ENCODE measurements at places on chromosomes 11 and 22. TPM values are rescaled to one million over a fixed set of nuclear protein-coding genes. Genes with fewer than 3 reads are reported as not detected.
A peak's percentile ranks its signal among the peaks of the same experiment; 100 is the strongest.

DNA sequence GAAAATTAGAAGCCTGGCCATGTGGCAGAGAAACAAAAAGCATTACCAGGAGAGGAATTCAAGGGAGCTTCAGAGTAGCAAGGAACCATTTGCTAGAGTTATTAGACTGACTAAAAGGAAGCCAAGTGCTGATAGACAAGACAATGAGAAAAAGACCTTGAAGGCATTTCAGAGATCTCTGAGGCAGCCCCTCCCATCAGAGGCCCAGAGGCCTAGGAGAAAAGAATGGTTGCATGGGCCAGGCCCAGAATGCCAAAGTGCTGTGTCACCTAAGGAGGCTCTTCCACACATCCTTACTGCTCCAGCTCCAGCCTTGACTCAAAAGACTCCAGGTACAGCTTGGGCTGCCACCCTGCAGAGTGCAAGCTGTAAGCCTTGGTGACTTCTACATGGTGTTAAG is 61.8 kb upstream of the POU2AF2 start:
- DNase-seq: no peak

- no peak for DNase-seq
Observed at GRCh38 chr11:35241083-35241482, 102.1 kb downstream of the CD44 start.

TPBGL gene
- 0.08 TPM for polyA plus RNA-seq

DNA sequence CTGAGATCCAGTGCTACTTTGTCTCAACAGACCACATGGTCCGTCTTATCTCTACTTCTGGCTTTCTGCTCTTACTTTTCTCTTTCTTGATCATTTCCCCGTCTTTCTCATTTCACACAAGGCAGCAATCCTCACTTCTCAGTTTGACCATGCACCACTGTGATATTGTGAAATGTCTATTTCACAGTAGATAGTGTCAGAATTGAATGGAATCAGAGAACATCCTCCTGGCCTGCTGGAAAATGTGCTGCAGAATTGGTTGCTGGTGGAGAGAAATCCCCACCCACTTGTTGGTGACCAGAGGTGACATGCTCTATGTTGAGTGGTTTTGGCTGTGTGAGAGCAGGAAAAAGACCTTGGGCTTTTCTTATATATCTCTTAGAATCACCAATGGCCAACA is 57.8 kb upstream of the RCN1 start:
- no peak for DNase-seq

DNA sequence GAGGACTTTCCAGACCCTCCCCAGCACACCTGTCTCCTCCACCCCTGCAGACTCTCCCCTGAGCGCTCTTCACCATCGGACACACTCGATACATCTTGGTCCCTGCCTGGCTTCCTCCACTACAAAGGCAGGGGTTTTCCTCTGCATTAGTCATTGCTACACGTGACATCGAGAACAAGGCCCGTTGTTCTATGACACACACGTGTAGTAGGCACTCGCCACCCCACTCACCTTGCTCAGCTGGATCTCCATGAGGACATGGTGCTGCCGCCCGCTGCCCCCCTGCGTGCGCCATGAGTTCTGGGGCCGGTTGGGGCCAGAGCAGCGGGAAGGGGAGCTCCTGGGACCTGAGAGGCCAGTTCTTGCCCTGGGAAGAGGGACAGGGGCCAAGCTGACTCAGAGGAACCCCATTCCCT is 16.7 kb downstream of the ATG2A start:
- no peak for DNase-seq

DNA sequence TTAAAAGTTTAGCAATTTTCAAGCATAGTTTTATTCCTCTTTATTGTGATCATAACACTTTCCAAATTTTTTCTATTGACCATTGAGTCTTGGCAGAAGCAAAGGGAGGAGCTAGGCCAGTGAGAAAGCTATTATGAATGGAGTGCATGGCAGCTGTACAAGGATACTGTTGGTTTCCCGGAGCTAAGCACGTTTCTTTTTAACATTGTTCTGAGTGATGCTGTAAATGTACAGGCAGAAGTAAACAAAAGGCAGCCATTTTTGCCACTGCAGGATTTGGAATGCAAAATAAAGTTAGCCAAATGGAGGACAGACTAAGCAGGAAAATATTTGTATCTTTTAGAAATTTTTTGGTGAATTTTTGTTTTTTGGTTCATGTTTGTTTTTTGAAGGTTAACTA is 16.2 kb downstream of the CBL start:
- DNase-seq: peak; percentile 63

DNA sequence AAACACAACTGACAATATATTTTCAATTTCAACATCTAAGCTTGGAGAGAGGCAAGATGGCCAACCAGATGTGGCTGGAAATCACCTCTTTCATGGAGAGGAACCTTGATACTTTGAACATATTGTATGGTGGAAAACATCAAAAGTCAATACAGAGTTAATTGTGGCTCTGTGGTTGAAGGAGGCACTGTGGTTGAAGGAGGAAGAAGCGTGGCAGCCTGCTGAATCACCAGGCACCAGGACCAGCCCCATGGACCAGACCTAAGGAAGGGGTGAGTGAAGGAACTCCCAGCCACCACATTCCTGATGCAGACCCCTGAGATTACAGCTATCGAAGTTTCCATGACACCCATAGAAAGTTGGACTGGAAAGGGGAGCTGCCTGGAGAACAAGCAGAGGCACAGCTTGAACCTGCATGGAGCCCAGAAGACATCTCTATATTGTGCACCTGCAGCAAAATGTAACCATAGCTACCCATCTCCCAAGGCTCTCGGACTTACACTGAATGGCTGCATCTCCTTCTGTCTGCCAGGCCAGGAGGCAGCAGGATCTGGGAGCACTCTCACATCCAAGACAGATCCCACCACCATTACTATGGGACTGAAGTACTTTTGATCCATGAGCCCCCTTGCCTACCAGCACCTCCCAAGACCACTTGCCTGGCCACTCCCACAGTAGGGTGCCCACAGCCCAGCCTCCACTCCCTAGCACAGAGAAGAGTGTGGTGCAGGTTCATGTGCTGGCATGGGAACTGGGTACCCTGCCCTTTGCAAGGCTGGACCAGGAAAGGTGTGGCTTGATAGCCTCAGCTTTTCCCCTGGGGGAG is 79.8 kb upstream of the SC5D start:
- DNase-seq: no peak

DNA sequence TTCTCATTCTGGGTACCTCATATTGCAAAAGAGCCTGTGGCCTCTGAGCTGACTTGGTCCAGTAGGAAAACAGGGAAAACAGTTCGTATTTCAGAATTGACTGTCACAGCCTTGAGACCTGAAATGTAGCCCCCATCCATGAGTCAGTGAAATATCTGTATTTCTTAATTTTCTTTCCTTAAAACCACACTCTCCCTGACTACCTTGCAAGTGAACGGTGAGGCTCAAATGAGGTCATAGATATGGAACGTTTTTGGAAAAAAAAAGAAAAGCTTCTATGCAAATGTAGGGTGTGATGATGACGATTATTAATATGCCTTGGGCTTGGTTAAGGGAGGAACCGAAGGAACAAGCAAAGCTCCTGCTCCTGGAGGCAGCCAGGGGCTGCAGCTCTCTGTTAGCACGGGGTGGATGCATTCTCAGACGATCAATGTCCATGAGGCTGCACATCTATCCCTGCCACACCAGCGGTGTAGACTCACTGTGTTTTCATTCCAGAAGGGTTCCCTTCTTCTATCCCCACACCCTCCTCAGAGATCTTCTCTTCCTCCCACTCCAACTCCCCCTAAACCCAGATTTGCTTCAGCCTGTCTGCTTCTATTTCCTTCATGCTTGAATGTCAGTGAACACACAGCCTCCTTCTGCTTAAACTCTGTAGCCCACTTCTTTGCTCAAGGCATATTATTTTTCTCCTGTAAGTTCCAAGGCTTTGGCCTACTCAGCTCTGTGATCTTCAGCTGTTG is 29.2 kb upstream of the SCN3B start:
- no peak for DNase-seq

GRCh38 chr11:110089617-110090282 is 3.4 kb upstream of the ZC3H12C start:
- no peak for DNase-seq

ZC3H7B gene
- 35.8 TPM for polyA plus RNA-seq

GRCh38 chr11:69484427-69485259 is 3.2 kb downstream of the LINC01488 start:
- DNase-seq: no peak

- DNase-seq: no peak
Observed at GRCh38 chr11:62150887-62151736, 27.3 kb downstream of the INCENP start.

DNA sequence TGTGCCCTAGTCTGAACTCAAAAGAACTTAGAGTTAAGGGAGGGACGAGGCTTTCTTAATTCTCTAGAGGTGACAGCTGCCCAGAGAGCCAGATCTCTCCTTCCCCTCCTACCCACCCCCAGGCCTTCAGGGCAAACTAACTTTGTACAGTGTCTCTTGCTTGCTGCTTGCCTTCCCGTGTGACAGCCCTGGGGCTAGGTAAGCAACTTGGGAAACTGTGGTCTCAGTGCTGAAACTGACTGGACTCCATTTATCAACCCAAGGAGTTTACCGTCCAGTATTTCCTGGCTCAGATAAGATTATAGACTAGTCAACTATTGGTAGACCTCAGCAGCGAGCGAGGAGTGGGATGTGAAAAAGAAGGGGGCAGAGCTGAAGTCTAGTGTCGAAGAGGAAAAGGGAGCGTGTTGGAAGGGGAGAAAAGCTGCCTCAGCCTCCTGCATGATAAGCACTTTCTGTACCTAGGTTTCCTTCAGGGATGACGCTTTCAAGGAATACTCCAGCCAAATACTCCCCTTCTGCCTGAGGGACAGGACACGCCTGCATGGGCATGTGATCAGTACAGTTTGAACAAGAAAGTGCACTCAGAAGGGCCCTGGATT is 43.3 kb upstream of the WEE1 start:
- no peak for DNase-seq

DMC1 gene
- polyA plus RNA-seq: 6.8 TPM

MYRF gene
- polyA plus RNA-seq: 1.3 TPM

GRCh38 chr11:10725114-10725906 is 25.7 kb upstream of the CTR9 start:
- DNase-seq: no peak

LMO1 gene
- polyA plus RNA-seq: 5.5 TPM

MRGPRX3 gene
- not detected for polyA plus RNA-seq

FUT4 gene
- polyA plus RNA-seq: 5.6 TPM

DNA sequence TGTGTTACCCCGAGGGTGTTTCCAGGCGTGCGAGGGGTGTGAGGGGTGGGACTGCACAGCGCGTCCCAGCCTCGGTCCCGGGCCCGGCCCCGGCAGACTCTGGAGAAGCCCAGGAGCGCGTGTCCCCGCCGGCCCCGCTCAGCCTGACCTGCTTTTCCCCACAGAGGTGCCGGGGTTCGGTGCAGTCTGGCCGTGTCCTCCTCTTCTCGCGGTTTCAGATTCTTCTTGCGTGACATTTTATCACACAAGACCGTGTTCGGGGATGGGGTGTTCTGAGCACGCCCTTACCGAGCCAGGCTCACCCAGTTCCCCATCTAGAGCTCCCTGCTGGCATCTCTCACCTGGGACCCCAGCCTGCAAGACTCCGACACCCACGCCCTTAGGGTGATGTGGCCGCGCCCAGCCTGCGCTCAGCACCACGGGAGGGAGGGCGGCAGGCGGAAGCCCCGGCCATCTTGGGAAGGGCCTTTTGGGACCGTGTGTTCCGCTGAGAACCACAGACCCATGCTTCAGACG is 775.6 kb downstream of the BRD1 start:
- no peak for DNase-seq

DNA sequence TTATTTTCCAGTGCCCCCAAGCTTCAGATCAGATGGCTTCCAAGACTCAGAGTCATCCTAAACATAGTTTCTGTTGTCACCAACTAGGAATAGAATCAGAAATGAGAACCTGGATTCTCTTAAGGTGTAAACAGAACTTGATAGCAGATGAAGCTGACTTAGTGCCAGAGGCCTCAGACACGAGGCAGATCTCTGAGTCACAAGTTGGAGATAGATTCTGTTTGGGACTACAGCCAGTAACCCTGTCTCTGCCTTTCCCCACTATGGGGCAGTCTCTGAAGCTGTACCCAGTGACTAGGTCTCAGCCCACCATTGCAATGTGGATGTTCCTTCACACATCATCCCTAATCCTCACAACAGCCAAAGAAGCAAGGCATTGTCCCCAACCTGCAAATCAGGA is 25.4 kb downstream of the NEU3 start:
- peak; percentile 9 for DNase-seq

SLC22A8 gene
- not detected for polyA plus RNA-seq

PRSS23 gene
- polyA plus RNA-seq: 18.8 TPM

SREBF2 gene
- 102 TPM for polyA plus RNA-seq

- DNase-seq: no peak
Observed at GRCh38 chr11:79189601-79190000, 251.2 kb downstream of the TENM4 start.

DNA sequence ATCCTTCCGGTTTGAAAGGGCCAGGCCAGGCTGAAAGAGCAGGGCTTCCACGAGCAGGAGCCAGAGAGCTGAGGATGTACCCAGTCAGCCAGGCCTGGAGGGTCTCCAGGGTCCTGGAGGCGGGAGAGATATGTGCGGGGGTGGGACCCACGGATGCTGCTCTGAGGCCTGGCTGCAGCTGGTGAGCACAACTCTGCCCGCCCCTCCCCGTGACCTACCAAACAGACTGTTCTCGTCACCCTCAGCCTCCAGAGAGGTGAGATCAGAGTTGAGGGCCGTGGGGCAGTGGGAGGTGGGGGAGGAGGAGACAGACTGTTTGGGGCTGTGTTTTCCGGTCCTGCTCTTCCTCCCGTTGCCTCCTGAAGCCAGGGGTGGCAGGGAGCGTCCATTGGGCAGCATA is 42.2 kb downstream of the TRIOBP start:
- no peak for DNase-seq

DNA sequence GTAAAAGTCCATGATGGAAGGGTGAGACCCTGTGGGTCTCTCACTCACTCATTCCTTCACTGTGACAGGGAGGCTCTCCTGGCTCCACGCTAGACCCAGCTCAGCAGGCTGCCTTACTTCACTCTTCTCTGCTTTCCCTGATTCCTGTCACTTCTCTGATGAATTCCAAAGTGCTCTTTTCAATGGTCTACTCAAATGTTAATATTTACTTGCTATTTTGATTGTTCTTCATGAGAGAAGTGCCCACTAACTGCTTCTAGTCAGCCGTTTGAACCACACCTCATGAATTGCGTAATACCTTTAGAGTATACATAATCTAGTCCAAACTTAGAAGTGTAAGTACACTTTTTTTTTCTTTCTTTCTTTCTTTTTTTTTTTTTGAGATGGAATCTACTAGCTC is 1350.2 kb upstream of the RAG2 start:
- DNase-seq: no peak

DNA sequence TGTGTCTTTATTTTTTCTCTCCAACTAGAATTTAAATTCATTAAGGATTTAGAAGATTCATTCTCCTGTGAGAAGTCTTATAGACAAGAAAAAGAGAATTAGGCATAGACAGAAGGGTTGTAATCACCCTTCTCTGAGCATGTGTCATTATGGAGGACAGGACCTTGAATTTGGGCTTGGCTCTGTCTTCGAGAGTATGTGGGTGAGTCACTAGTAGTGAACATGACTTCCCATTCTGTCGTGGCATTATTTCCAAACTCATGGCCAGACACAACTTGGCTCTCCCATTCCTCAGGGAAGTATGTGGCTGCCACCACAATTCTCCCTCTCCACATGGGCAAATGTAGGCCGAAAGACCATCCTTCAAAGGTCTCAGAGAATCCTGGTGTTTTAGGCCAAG is 14.3 kb upstream of the ANKK1 start:
- DNase-seq: no peak

OR5A1 gene
- polyA plus RNA-seq: not detected

Measured in muscle of back (tissue), 13 donors.